A673 (cell line): ENCODE measurements at places on chromosomes 16 and 17. TPM values are rescaled to one million over a fixed set of nuclear protein-coding genes. Genes with fewer than 3 reads are reported as not detected.

DNA sequence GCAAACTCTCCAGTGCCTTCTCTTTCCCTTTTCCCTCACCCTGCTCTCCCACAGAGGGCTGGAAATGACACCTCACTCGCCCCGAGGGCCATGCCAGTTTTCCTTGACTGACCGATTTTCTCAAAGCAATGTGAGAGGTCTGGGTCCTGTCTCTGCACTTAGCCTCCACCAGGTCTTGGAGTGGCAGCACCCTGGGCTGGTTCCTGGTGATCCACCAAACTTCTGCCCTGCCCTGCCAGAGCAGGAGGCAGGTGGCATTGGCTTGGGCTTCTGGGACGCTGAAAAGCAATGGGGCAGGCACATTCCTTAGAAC lies 97.5 kb downstream of the RAB11FIP4 start:
- peak overlapping the region; percentile 46 for H3K4me3 ChIP-seq
- no peaks in the 10 kb centered on the region for H3K36me3 ChIP-seq
- H3K4me1 ChIP-seq, result no peaks in the 10 kb centered on the region
- no peak for DNase-seq

- no peak for DNase-seq
- H3K36me3 ChIP-seq, result no peaks in the 10 kb centered on the region
- no peak overlapping the region for H3K27ac ChIP-seq
Measured at GRCh38 chr17:57329380-57330214, 73.3 kb downstream of the MSI2 start.

DNA sequence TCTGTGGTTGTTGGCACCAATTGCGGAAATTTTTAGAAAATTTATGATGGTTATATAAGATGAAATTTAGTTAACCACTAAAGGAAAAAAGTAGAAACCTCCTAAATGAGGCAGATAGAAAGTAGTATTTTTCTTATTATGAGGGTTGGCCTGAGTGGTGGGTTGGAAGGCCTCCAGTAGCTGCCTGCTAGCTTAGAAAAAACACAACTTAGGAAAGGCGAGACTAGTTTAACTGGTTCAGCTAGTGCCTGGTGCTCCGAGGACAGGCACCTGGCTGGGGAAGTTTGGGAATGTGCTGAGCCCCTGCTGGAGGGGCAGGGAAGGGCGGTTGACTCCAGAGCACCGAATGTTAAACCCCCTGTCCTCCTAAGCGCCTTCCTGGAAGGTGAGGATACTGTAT lies 19.9 kb downstream of the LDHD start:
- H3K27me3 ChIP-seq, result no peaks in the 10 kb centered on the region
- no peak overlapping the region for H3K27ac ChIP-seq
- peaks cover 23% of the 10 kb centered on the region for H3K4me1 ChIP-seq
- no peaks in the 10 kb centered on the region for H3K36me3 ChIP-seq

C17orf67 gene
- 2.7 TPM in 2 replicates for total RNA-seq

DNA sequence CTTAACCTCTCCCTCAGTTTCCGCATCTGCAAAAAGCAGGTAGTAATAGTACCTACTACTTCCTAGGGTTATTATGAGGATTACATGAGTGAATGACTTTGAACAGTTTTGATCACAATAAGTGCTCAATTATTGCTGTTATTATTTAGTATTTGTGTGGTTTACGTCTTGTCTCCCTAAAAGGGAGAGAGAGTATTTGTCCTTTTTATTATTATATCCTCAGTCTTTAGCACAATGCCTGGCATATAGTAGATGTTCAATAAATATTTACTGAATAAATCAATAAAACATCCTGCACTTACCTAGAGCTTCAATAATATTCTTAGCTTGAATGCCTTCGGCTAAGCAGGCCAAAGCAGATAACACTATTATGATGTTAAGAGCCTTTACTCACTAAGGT lies 160.0 kb downstream of the TANC2 start:
- no peak for DNase-seq
- no peak overlapping the region for H3K27ac ChIP-seq
- H3K36me3 ChIP-seq, result no peaks in the 10 kb centered on the region
- no peaks in the 10 kb centered on the region for H3K4me1 ChIP-seq
- no peaks in the 10 kb centered on the region for H3K27me3 ChIP-seq
